ENCODE measurements at places on chromosomes 7 and 10.

DNA sequence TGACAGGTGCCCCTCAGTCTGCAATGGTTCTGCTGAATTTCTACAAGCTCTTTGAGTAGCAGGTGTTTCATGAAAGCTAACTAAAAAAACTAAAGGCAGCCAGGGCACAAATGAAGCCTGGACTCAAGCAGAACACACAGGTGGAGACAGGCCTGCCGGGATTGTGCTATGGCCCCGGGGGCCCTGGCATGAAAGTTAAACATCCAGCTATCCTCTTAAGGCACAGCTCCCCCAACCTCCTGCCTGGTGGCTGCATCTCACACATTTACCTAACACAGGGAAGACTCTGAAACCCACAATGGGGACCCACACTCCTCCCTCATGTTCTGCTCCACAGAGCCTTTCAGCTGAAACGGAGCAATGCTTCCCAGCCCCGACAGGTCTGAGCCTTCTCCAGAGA is 76.3 kb upstream of the CAMK2B start:
- DNase-seq = no peak

GRCh38 chr10:130000918-130001317 is 36.8 kb upstream of the EBF3 start:
- no peak for DNase-seq

GRCh38 chr7:92769844-92770243 is 66.5 kb downstream of the CDK6 start:
- no peak for DNase-seq

GRCh38 chr10:80908611-80909010 is 370.9 kb downstream of the SH2D4B start:
- DNase-seq = no peak

- DNase-seq = no peak
Observed at GRCh38 chr10:3931224-3931623, 146.2 kb upstream of the KLF6 start.

GRCh38 chr10:75776738-75777504 is 345.5 kb downstream of the LRMDA start:
- DNase-seq = no peak

- no peak for DNase-seq
Observed at GRCh38 chr7:92872701-92873100, 36.3 kb upstream of the CDK6 start.

DNA sequence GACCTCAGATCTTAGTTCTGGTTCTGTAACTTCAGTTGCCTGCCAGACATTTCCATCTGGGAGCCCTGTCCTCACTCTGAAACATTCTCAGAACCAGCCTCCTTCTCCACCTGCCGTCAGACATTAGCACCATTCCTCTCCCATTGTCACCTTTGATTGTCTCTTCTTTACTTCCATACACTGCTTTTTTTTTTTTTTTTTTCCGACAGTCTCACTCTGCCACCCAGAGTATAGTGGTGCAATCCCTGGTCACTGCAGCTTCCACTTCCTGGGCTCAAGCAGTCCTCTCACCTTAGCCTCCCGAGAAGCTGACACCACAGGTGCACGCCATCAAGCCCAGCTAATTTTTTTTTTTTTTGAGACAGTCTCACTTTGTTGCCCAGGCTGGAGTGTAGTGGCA is 21.1 kb upstream of the HIPK2 start:
- no peak for DNase-seq

DNA sequence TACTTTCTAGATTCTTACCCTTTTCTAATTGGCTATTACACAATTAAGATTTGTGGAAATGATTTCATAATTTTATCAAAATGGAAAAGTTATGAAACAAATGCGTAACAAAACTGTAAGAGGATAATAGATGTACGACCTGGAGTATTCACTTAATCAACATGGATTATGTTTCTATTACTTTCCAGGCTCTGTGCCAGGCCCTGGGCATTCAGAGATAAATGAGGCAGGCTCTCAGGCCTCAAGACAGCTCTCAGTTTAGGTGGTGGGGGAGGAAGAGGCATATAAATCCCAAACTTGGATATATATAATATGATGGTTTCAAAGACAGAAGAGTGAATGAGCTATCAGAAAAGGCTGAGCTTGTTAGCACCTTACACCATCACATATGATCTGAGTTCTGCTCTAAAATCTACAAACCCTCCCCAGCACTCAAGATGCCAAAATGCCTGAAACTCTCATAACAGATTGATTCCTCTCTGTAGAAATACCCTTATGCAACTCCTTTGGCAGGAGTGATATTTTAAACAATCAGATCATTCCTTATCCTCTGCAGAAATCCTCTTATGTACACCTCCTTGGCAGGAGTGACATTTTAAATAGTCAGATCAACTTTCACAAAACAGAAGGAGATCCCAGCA is 42.5 kb downstream of the ACBD5 start:
- no peak for DNase-seq

DNA sequence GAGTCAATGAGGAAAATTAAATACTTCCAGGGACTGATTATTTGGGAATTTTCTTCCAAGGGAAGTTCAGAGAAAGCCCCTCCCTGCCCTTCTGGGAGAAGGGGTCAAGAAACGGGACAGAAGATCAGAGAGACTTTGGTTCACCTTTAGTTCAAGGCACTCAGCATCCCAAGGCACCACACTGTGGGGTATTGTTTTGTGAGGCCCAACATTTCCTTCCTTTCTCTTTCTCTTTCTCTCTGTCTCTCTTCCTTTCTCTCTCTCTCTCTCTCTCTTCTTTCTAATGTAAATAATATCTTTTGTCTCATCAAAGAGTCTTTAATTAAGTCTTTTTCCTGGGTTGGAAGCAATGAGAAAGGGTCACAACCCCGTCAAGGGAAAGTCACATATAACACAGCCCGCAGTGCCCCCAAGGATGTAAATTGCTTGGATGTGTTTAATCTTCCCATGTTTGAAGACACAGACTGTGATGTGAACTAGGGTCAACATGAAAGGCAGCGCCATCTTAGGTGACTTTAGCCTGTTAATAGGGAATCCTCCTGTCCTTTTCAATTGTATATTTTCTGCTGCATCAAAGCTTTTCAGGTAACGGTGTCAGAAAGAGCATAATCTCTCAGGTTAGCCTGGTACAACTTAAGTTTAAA is 983.3 kb upstream of the C7orf33 start:
- no peak for DNase-seq

- no peak for DNase-seq
Observed at GRCh38 chr10:48973065-48973464, 33.4 kb upstream of the LRRC18 start.

- no peak for DNase-seq
Observed at GRCh38 chr10:24385776-24386175, 176.8 kb downstream of the KIAA1217 start.

GRCh38 chr7:12594122-12594897 is 23.8 kb downstream of the SCIN start:
- DNase-seq = no peak

DNA sequence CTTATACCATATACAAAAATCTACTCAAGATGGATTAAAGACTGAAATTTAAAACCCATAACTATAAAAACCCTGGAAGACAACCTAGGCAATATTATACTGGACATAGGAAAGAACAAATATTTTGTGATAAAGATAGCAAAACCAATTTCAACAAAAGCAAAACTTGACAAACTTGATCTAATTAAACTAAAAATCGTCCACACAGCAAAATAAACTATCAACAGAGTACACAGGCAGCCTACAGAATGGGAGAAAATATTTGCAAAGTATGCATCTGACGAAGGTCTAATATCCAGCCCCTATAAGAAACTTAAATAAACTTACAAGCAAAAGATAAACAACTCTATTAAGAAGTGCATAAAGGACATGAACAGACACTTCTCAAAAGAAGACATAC is 240.1 kb downstream of the HGF start:
- DNase-seq = no peak

DNA sequence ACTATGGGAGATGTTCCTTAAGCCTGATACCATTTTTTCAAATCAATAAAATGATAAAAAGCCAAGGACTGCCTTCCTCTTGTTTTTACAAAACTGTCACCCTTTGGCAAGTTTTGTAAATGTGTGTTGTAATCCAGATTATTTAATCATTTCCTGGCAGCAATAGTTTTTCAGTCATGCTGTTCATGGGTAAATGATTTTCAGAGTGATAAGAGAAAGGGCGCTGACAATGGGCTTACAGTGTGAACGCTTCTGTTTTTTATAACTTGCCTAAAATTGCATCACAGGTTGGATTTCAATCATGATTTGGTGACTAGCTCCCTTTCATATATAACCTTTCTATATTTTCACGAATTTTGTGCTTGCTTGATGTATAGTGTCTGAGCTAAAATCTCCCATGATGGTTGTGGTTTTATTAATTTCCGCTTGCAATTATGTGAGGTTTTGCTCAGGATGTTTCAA is 19.0 kb upstream of the DMBT1 start:
- no peak for DNase-seq

DNA sequence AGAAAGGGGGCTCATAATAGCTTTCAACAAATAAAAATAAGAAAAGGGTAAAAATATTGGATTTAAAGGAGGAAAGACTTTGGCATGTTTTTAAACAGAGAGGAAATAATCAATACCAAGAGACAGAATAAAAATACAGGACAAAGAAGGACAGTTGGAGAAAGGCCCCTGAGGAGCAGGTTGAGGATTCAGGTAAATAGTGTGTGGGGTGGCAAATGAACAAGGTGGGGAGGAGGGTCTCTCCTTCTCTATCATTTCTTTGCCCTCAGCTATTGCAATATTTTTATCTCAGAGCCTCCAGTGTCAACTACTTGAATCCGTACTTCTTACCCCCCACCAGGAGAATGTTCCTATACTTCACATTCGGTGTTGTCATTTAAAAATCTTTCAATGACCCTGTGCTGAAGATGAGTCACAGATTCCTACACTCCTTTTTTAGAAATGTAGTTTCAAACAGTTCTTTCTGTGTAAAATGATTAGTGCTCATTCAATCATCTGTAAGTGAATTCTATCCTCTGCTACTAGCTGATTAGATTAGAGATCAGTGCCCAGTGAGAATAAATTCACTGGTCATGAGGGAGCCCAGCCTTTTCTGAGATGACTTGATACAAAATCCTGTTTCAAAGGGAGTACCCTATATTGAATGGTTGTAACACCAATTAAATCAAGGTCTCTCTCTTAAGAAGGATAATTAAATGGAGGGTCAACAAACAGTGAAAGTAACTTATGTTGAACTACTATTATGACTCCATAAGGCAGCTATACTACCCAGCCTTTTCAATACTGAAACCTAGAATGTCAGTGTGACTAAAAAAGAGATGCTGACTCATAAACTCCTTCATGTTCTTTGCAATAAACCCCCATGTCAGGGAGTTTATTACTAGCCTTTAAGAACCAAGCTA is 50.4 kb upstream of the WNT16 start:
- DNase-seq = no peak

DNA sequence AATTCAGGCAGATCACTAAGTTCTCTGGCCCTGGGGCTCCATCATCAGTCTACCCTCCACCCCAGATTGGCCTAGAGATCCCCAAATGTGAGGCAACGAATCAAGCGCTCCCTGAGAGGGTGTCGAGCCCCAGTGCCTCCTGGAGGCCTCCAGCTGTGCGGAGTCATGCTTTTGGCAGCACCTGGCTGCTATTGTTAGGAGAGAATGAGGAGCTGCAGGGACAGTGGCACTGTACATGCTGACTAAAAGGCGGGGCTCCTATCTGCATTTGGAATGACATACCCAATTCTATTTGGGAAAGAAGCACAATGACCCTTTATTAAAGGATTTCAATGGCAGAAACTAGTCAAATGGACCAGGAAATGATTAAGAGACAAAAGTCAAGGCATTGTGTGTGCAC is 161.8 kb downstream of the DPY19L1 start:
- no peak for DNase-seq

GRCh38 chr10:107059068-107059804 is 105.3 kb downstream of the SORCS1 start:
- DNase-seq = no peak

DNA sequence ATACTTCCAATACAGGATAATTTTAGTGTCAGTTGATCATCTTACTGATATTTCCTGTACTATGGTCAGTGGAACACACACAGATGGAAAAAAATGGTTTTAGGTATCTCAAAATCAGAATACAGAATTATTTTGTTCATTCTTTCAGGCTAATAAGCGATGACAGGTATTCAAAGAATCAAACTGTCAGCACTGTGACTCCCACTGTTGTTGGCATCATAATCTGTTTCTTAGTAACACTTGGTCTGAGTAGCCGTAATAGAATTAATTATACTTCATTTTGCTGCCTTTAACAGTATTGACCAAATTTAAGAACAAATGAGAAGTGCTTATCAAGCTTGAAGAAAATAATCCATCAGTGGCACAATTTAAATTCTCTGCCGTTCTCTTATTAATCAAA is 215.0 kb downstream of the SKAP2 start:
- no peak for DNase-seq

DNA sequence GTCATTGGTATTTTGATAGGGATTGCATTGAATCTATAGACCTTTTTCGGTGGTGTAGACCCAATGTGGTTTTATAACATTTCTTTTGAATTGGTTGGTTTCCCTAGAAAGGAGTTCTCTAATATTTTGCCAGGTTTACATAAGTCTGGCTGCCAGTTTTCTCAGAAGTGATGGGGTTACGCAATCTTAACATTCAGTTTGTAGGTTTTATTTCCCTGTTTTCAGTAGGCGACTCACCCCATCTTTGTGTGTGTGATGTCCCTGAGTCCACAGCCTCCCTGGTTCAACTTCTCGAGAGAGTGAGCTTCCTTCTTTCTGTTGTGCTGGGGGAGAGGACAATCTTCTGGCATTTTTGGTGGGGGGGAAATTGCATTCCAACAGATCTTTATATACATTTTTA is 9.6 kb upstream of the KIF5B start:
- DNase-seq = no peak

DNA sequence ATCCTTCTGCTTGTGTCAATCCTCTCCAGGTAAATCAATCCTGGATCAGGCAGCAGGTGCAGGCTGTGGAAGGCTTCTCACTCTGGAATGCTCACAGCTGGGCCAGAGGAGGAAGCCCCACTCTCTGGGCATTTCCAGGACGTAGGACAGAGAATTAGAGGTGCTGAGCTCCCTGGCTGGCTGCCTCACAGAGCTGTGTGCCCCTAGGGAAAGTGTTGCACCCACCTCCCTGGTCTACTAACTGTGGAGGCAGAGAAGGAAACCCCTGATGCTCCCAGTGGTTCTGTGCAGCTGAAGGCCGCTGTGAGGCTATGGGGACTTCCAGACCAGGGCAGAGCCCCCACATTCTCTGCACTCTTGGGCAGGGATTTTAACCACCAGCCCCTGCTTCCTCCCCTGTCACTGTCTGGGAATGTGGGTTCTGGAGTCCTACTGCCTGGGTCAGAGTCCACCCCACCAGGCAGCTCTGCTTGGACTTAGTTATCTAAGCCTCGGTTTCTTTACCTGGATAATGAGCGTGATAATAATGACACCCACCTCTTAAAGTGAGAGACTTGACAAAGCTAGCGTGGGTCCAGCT is 73.5 kb upstream of the EEPD1 start:
- DNase-seq = no peak

GRCh38 chr10:113473851-113474250 is 79.0 kb upstream of the HABP2 start:
- no peak for DNase-seq

GRCh38 chr7:101754424-101755159 is 62.8 kb upstream of the CUX1 start:
- no peak for DNase-seq

- DNase-seq = no peak
Observed at GRCh38 chr7:149529136-149529718, 31.6 kb upstream of the ZNF746 start.

- DNase-seq = no peak
Observed at GRCh38 chr7:140489026-140489359, 9.7 kb upstream of the MKRN1 start.

GRCh38 chr7:70830060-70830395 is 301.9 kb upstream of the GALNT17 start:
- no peak for DNase-seq

Measured in stimulated activated CD4-positive, alpha-beta T cell treated with anti-CD3 and anti-CD28 coated beads, Interleukin-4, amount 100 ng/mL, for 24 hours (primary cell).